ENCODE measurements at places on chromosomes 6 and 20. TPM values are rescaled to one million over a fixed set of nuclear protein-coding genes. Genes with fewer than 3 reads are reported as not detected.

Gene HS3ST5
- total RNA-seq, result 3.6 TPM

Gene HLA-C
- total RNA-seq, result 188 TPM

Gene NKAIN2
- total RNA-seq, result 1.7 TPM

Gene PSORS1C1
- total RNA-seq, result not detected

Gene FAM209A
- total RNA-seq, result 0.52 TPM

Gene LAMA4
- total RNA-seq, result 3.8 TPM

Gene FNDC1
- 0.14 TPM for total RNA-seq

Gene BAK1
- total RNA-seq, result 37.0 TPM

Gene WFDC10B
- total RNA-seq, result not detected

Gene THBS2
- 4.2 TPM for total RNA-seq

Gene IL17A
- total RNA-seq, result not detected

Gene LY86
- total RNA-seq, result not detected

All from type B pancreatic cell (in vitro differentiated cells).